Activated T-helper 1 cell treated with anti-CD3 and anti-CD28 coated beads, Interleukin-2, amount 50 U/mL, for 16 hours (primary cell): ENCODE measurements at places on chromosomes 7 and 10.

- no peak for DNase-seq
Measured at GRCh38 chr10:22740180-22740579, 25.8 kb upstream of the PIP4K2A start.

- DNase-seq = no peak
Measured at GRCh38 chr10:110455446-110455845, 42.3 kb upstream of the DUSP5 start.

DNA sequence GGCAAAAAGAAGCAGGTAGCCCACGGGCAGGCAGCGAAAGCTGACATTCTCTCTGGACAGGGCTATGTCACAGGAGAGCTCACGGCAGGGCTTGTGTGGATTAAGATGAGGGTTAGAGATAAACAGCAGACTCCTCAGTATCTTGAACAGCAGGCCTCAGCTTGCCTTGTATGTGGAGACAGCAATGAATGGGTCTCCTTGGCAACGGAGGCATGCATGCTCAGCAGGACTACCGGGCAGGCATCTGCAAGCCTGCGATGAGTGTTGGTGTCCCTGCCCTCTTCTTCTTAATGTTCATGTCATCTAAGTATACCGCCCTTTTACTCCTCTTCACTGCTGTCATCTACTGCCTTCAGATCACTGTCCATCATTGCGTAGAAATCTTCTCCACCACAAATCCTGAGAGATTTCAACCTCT, 81.9 kb upstream of the C1GALT1 start:
- no peak for DNase-seq

- no peak for DNase-seq
Measured at GRCh38 chr7:153430931-153431330, 621.3 kb upstream of the DPP6 start.

- no peak for DNase-seq
Measured at GRCh38 chr10:47323636-47324296, 1.5 kb downstream of the GDF2 start.

- no peak for DNase-seq
Measured at GRCh38 chr10:36096576-36096975, 454.5 kb upstream of the FZD8 start.

GRCh38 chr10:122413327-122413726, 38.8 kb downstream of the PLEKHA1 start:
- no peak for DNase-seq

DNA sequence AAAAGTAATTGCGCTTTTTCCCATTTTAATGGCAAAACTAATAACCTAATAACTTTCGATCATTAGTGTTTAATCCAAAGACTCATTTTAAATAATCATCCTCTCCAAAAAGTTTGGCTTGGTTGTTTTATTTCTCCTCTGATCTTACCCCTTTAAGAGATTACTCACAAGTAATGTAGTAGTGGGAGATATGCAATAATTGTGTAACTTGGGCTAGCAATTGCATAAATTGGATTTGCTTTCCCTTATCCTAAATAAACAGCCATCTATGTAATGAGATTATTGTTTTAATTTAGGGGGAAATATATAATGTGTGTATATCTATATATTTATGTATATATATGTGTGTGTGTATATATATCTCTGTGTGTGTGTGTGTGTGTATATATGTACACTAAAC, 82.5 kb downstream of the RNLS start:
- DNase-seq = no peak

DNA sequence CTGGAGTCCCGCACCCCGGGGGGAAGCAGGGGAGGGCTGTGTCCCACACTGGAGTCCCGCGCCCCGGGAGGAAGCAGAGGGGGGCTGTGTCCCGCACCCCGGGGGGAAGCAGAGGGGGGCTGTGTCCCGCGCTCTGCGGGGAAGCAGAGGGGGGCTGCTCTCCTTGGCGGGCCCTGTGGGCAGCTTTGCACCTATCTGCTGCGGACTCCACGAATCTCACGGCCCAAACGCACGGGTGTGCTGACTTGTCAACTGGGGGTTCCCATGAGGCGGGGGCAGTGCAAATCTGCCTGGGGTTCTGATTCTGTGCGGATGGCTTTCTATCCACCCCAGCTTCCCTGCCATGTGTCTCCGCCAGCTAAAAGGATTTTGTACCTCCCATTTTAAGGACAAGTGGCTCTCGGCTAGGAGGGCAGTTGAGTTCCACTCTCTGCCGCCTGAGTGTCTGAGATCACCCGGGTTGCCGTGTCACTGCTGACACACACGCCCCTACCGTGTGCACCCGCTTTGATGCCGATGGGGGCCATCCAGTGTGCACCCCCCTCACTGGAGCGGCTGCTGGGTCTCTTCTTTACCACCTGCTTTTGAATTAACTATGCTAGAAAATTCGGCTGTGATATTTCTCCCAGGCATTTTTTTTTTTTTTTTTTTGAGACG, 20.5 kb downstream of the GPER1 start:
- DNase-seq = no peak

GRCh38 chr7:17633067-17633466, 307.2 kb downstream of the SNX13 start:
- no peak for DNase-seq

DNA sequence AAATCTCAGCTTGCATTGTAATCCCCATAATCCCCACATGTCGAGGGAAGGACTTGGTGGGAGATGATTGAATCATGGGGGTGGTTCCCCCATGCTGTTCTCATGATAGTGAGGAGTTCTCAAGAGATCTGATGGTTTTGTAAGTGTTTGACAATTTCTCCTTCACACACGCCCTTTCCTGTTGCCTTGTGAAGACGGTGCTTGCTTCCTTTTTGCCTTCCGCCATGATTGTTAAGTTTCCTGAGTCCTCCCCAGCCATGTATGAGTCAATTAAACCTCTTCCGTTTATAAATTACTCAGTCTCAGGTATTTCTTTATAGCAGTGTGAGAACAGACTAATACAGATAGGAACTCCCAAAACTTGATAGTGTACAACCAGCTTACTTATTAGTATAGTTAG, 98.6 kb downstream of the CREM start:
- no peak for DNase-seq

DNA sequence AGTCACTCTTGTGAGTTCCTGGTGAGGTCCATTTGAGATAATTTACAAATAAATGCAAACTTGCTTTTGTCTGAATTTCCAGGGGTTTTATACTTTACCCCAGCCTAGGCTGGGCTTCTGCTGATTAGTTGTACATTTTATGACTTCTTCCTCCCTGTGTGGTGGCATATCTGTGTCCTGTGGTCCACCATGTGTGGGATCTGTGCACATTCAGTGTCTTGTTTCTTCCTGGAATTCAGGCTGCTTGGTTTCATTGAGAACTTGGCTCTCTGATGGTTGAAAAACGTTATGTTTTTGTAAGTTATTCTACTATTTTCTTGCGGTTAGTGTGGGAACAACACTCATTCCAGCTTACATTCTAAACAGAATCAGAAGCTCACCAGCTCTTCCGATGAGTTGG, 523.4 kb upstream of the PFKP start:
- no peak for DNase-seq

DNA sequence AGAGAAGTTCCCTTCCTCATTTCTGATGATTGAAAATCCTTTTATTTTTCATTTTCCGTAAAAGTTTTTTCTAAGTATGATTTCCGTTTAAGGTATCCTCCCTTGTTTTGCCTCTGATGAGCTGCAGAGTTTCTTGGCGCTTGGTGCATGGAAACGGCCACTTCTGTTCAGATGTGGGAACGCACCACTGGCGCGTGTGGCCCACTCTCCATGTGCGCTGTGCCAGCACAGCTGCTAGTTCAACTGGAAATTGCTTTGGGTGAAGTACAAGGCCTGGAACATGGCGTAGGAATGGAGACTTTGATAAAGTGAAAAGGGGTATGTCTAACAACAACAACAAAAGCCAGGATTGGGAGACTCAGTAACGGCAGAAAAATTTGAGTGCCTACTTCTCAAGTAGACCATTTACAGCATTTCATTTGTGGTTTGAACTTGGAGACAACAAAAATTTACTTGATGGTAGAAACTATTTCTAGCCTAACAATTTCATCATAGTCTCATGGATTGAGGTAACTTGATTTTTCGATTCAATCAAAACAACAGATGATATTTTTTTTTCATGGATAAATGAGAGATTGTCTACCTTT, 364.2 kb downstream of the SUGCT start:
- no peak for DNase-seq

DNA sequence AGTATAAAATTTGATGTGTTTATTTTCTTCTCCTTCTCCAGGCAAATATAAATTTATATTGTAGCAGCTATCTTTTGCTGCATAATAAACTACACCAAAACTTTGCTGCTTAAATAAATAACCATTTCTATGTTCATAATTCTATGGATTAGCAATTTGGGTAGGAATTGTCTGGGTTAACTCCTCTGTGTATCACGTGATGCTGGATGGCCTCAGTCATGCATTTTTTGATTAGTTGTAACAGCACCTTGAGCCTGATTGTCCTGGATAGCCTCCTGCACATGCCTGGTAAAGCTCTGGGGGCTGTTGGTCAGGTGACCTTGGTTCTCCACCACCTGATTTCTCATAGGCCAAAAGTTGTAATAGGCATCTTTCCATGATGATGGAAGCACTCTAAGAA, 572.9 kb downstream of the ETV1 start:
- DNase-seq = no peak

DNA sequence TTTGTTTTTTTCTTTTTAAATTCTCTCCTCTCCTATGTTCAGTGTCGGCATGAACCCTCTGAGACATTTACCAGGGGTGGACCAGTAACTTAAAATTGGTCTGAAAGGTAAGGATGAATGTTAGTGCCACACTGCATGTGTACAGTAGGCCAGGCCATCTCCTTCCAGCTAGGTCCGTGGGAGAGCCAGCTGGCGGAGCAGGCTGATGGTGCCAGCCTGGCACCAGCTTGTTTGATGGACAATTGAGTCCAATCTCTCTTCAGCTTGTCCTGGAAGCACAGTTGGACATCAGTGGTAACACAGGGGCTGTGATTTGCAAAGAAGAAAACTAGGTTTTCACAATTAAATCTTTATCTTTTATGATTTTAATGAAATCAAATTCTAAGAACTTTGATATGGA, 136.5 kb downstream of the CNNM2 start:
- DNase-seq = no peak

DNA sequence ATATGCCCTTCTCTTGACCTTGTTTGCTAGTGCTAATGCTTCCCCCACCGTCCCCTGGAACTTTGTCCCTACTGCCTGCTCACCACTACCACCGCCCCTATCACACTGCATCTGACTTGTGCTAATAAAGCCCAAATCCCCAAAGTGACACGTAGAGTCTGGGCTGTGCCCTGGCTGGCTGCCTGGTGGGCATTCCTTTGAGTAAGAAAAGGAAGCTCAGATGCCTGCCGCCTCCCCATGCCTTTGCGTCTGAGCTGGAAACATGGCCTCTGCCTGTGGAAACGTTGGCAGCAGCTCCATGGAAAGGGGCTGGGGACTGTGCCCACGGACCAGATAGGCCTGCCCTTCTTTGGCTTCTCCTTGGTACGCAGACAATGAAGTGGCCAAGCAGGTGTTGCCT, 138.3 kb downstream of the CYP26A1 start:
- DNase-seq = no peak

DNA sequence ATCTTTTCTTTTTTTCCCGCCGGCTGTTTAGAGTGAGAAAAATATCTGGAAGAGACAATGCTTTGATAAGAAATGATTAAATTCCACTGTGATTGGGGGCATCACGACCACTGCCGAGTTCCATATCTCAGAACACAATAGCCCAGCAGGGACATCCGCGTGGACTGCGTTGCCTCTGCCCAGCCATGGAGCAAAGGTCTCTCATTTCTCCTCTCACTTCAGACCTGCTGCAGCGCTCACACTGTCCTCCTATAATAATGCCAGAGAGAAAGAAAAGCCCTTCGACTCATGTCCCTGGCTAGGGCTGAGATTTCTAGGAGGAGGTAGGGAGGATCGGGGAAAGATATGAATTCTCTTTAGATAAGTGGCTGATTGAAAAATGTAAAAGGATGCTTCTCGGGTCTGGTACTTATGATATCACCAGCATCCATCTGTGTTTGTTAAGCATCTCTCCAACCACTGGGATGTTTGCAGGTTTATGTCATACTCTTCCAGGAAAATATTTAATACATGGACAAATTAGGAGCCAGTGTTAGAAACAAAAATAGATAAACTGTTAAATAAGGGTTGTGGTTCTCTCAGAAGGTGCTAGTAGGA, 472.9 kb upstream of the AKR1E2 start:
- DNase-seq = no peak

GRCh38 chr10:54194806-54195205, 606.2 kb downstream of the PCDH15 start:
- DNase-seq = no peak

DNA sequence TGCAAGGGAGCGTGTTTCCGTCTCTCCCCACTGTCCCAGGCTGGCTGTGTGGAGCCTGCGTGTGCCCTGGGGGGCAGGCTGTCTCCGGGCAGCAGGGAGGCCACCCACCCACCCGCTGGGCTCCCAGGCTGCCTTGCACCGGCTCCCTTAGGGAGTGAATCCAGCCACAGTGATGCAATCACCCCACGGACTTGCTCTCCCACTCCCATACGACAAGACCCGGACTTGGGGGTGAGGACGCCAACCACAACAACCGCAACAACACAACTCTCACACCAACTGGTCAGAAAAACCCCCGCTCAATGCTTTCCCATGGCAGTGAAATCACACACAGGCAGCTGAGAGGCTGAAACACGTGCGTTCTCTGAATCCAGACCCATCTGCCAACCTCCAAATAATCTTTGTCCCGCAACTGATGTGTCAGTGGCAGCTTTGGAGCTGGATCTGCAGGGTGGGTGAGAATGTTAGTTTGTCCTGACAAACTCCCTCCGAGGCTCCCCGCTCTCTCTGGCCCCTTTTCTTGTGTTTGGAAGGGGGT, 62.7 kb upstream of the DDC start:
- DNase-seq = no peak

DNA sequence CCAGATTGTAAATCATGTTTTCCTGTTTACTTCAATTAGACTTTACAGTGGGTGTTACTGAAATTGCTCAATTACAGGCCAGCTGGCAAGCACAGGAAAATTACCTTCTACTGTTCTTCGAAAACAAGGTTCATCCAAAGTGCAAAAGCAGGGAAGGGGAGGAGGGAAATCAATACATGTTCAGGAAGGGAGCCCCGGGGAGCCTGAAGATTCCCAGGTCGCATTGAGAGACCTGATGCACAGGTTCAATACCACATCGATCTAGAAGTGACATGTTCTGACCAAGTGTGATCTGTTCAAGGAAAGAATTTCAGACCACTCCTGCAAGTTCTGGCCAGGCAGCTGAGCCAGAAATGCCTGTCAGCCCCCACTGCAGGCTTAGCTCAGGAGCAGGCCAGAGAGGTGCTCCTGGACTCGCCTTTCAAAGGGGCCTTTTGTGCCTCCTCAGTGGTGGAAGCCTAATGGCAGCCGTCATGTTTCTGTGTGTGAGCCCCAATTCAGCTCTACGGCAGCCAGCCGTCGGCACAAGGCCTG, 35.9 kb downstream of the FAM53B start:
- no peak for DNase-seq

- DNase-seq = no peak
Measured at GRCh38 chr7:75738604-75738974, at the start of gene HIP1. Gene HIP1, minus strand, starts transcription at chr7:75738941. Its CDS starts 21 bp downstream, at chr7:75738920.

DNA sequence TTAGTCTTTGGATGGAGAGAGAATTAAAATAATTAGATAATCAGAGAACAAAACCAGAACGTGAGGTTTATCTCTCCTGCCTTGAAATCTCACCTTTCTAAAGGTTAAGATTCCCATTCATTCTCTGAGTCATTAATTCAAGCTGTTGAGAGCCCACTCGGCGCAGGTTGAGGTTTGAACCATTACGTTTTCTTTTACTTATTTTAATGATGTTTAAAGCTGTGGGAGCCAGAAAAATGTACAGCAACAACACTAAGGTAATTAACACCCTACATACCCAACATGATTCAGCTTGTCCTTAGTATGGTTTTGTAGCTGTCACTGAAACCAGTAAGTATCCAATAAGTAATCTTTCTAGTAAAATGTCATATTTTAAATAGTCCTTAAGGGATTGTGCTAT, 153.0 kb upstream of the ANK3 start:
- no peak for DNase-seq
